Chondrocyte (in vitro differentiated cells): ENCODE measurements at places on chromosomes 3 and 15. TPM values are rescaled to one million over a fixed set of nuclear protein-coding genes. Genes with fewer than 3 reads are reported as not detected.

RPS27L gene
- 211 to 242 TPM (median 221 TPM) in 3 replicates for total RNA-seq

BLM gene
- total RNA-seq = 2.3 to 4.1 TPM (median 3.5 TPM) in 3 replicates

DNAJB8 gene
- not detected in 3 replicates for total RNA-seq

IL16 gene
- total RNA-seq = 1.1 to 2.5 TPM (median 2.0 TPM) in 3 replicates

DNA sequence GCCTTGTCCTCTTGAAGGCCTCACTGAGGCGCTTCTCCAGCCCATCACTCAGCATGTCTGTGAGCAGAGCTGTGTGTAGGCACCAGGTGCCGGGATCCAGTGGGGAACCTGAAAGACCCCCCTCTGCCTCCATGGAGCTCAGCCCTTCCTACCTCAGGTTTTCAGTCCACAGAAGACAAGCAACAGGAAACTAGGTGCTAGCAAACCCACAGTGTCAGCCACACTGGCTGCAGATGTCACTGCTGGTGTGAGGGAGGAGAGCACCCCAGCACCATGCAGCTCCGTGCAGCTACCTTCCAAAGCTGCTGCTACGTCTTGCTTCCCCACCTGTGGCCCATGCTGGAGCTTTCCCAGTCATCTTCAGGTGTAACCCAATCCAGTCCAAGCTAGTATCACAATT is 17.9 kb downstream of the PSTPIP1 start:
- H3K4me1 ChIP-seq = no peaks in the 10 kb centered on the region
- H3K27me3 ChIP-seq = peaks cover 7% of the 10 kb centered on the region
- no peak overlapping the region for H3K27ac ChIP-seq
- H3K4me3 ChIP-seq = no peak overlapping the region
- DNase-seq = no peak
- H3K36me3 ChIP-seq = peaks cover 2% of the 10 kb centered on the region

DNA sequence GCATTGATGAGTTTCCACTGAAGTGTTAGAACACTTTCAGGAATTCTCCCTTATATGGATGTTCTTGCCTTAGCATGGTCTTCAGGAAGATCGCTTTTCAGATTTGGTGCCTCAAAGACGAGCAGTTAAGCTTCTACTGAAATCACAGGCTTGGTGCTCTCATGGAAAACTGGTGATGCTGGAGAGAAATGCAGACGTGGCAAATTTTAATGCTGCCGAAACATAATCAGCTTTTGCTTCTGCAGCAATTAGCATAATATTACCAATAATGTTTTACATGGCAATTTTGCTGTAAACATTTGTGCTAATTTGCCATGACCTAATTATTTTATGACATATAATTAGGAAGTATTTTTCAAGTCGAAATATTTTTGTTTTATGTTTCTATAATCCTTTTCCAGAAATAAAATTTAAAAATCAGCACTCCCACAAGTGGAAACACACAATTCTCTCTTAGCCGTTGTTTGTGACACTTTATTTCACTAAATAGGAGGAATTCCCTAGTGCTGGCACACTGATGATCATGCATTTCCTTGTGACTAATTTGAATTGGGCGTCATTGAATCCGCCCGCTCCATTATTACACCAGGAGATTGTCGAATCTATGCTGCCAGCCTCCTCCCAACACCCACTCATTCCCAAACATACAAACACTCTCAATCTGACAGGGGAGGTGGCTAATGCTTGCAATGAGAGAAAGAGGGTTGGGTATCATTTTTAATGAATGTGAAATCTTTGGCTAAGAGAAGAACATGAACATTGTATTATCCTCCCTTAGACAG is 506.8 kb upstream of the PPP2R3A start:
- H3K4me1 ChIP-seq = no peaks in the 10 kb centered on the region
- peaks cover 26% of the 10 kb centered on the region for H3K27me3 ChIP-seq
- H3K27ac ChIP-seq = no peak overlapping the region

- H3K4me1 ChIP-seq = no peaks in the 10 kb centered on the region
- no peak for DNase-seq
- H3K4me3 ChIP-seq = no peak overlapping the region
- H3K27ac ChIP-seq = no peak overlapping the region
- H3K27me3 ChIP-seq = no peaks in the 10 kb centered on the region
Measured at GRCh38 chr3:160210799-160211221, 14.4 kb upstream of the C3orf80 start.

- H3K27ac ChIP-seq = no peak overlapping the region
- H3K4me1 ChIP-seq = peaks cover 34% of the 10 kb centered on the region
- no peak overlapping the region for H3K4me3 ChIP-seq
- no peak for DNase-seq
Measured at GRCh38 chr3:184663356-184663755, 48.5 kb downstream of the MAGEF1 start.
